Esophagus squamous epithelium (tissue), 5 donors: ENCODE measurements at places on chromosomes 6 and 20. TPM values are rescaled to one million over a fixed set of nuclear protein-coding genes. Genes with fewer than 3 reads are reported as not detected.

DNA sequence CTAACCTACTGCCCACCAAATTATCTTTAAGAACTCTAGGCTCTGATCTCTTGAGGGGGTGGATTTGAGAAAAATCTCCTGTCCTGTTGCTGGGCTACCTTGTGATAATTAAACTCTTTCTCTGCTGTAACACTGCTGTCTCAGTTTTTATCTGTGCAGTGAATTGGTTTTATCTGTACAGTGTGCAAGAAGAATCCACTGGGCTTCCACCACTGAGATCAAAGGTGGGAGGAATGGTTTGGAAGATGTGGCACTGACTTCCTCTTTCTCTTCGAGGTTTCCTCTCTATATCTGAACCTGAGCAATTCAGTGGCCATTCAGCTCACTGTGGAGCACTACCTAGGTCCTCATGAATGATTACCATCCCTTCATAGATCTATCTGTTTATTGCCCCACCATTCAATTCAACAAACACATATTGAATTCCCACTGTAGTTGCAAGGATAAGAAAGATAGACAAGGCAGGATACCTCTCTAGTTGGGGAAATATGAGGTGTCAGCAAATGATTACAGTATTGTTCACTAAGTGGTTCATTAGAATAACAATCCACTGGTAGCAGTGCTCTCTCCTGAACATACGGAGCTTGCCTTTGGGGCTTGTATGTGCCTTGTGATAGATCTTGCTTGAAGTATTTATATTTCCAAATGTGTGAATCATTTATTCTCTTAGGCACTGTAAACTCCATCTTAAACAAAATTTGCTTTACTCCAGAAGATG lies 172.1 kb upstream of the ARG1 start:
- DNase-seq = no peak

GRCh38 chr20:50645253-50646068 lies 45.9 kb downstream of the RIPOR3 start:
- DNase-seq = no peak

The SLC22A7 gene
- total RNA-seq = not detected

DNA sequence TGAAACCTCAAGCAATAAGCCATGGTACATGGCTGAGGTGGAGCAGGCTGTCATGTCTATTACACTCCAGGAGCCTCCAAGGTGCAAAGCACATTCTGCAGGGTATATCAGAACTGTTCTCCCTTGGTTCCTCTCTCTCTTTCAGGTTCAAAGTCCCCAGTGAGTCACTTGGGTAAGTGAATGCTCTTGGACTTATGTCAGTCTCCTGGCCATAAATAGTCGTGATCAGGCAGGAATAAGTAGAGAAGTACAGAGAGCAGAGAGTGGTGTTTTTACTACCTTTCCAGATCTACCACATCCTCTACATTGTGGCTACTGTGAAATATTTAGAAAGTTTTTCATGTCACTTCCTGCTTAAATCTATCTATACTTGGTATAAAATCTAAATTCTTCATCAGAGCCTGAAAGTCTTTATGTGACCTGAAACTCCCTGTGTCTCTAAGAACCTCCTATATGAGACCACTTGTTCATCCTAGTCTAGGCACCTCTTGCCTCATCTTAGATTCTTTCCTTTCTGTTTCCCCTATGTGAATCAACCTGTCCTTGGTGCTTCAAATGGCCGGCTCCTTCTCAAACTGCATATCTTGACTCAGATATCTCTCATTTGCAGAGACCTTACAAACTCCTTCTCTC lies 1077.6 kb upstream of the MAP3K7 start:
- DNase-seq = no peak

DNA sequence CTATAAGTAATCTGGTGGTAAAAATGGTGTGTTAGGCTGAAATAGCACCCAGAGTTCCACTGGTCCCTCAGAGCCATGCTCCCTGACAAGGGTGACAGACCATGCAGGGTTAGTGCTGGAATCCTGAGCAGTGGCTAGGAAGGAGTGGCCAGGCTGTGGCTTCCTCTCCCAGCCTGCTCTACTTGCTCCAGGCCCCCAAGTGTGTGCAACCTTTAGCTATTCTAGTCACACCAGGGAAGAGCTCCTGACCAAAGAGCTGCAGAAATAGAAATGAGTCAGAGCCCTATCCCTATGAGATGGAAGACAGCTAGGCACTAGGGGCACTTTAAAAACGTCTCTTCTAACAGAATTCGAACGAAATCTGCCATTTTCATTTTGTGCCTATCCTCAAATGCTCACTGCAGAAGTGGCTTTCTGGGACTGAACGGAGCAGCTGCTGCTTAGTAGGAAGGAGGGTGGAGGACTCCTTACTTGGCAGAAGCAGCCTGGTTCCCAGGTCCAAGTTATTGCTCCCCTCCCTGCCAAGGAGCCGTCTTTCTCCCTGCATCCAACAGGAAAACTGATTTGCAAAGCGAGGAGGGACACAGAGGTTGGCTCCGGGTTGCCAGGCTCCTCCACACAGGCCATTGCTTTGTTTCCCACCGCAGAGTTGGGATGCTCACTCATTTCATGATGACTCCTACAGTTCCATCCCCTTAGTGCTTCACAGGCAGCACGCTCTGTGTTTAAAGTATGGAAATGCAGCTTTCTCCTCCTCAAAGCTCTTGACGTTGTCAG lies 754.5 kb downstream of the C6orf118 start:
- DNase-seq = no peak

DNA sequence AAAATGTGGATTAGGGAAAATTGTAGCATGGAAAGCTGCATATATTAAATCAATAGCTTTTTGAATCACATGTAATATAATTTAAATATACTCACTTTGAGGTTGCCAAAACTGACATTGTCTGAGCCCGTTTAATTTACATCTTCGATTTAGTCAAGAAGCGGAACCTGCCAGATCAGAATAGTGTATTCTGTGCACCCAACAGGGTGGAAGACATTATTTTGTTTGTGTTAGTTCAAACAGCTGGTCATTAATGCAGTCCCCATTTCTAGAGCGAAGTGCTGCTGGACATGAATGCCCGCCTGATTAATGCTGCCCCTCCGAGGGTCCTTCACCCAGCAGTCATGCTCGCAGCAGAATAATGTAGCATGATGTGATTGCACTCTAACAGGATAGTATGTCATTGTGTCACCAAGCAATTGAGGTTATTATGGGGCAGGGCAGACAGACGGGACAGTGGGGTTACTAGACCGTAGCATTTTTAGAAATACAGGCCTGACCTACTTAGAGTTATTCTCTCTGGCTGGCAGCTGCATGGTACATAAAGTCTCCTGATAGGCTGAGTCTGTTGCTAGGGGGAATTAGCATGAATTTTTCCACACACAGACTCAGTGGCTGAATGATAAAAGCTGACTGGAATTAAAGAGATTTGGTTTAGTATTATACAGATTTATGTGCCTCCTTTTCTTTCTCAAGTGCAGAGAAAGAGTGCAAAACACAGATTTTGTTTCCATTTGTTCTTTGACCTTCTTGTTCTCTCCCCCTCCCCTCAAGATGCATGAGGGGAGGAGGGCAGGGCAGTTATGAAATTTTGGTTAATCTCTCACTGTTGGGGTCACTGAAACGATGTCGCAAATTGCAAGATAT lies 147.1 kb downstream of the PRL start:
- DNase-seq = no peak

The BMP6 gene
- total RNA-seq = 1.5 TPM

DNA sequence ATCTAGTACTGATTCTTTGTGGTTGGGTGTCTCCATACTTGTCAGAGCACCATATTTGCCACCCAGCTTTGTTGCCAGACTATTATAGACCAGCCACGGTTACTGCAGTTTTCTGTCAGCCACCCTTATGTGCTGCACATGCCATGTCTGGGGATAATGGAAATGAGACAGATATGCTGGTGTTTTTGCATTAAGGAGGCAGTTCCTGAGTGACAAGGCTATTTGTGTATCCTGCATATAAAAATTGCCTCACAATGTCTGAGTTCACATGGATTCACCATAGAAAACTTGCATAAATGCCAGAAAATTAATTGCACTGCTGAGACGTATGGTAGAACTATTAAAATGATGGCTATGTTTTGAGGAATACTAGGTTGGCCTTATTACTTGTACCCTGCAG lies 51.8 kb downstream of the NKAIN2 start:
- no peak for DNase-seq

- no peak for DNase-seq
Observed at GRCh38 chr20:13008761-13009681, at the start of gene SPTLC3. TSS of gene SPTLC3 (plus strand) at chr20:13008972. CDS start at chr20:13009268, 296 bp downstream.

The APMAP gene
- total RNA-seq = 16.7 TPM

- DNase-seq = no peak
Observed at GRCh38 chr20:38747495-38748096, 664 bp upstream of the ACTR5 start.

The TAAR2 gene
- total RNA-seq = not detected

The MOCS1 gene
- 6.0 TPM for total RNA-seq

The ZNF322 gene
- 7.0 TPM for total RNA-seq

The OTOR gene
- total RNA-seq = not detected

DNA sequence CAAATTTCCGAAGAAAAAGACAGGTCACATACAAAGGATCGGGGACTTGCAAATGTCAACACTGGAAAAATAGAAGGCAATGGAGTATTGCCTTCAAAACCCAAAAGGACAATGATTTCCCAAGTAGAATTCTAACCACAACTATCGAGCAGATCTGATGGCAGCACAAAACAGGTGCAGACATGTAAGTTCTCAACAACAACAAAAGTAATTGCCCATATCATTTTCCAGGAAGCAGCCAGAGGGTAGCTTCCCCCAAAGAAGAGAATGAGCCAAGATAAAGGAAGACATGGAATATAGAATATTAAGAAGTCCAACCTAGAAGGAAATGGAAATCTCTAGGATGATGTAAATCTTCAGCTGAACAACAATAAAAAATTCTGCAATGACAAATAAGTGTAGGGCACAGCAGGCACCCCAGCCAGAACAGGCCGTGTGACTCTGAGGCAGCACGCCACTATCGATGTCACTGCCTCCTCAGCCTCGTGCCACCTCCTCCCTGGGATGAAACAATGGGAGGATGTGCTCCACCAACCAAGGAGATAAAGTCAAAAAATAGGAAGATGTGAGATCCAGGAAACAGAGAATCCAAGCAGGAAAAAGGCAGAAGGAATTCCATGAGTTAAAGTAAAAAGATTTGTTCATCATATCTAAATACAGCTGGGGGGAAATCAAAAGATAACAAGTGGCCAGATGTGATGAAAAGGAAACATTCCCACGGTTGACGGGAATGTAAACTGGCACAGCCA lies 34.1 kb downstream of the SERPINB1 start:
- DNase-seq = no peak

DNA sequence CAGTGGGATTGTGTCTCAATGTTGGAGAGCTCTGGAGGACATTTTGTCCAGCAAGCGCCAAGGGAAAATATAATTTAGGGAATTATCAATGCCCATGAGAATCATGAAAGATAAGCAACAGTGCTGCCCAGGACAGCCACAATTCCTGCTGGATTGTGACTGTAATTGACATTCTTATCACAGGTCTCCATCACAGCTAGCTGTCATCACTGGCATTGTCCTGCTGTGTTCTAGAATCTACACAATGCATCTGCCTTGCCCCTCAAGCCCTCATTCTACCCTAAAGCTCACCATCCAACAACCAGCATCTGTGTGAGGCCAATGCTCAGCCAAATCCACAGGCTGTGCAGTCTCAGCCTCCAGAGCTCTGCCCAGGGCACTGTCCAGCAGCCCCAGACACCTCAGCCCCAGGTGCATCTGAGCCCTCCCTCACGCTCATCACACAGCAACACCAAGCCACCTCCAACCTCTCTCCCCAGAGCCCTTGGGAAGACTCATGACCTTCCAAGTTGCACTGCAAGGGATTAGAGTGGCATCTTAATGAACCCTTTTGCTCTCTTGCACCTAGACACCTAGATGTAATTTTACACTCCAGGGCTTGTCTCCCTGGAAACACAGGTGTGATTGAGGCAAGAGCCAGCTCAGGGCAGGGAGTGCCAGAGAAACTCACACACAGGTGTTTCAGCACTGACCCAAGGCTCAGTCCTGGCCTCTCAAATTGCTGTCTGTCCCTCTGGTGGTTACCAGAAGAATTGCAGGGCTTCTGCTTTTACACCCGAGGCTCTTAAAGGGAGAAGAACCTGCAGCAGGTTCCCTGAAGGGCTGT lies 85.2 kb upstream of the PHACTR3 start:
- no peak for DNase-seq

DNA sequence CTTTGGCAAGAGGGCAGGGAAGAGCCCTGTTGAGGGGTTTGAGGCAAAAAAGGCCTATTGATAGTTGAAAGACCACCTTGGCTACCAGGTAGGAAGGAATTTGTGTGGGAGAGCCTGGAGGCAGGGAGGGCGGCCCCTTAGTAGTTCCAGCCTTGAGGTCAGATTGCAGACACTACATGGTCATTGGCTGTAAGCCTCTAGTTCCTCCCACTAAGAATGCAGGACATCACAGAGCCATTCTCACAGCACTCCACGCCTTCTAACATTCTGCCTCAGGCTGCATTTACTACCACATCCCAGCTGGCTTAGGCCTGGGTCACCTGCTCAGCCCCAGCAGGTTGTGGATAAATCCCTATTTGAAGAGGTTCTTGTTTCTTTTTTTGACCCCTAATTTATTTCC lies 91.0 kb upstream of the SNX9 start:
- DNase-seq = no peak

DNA sequence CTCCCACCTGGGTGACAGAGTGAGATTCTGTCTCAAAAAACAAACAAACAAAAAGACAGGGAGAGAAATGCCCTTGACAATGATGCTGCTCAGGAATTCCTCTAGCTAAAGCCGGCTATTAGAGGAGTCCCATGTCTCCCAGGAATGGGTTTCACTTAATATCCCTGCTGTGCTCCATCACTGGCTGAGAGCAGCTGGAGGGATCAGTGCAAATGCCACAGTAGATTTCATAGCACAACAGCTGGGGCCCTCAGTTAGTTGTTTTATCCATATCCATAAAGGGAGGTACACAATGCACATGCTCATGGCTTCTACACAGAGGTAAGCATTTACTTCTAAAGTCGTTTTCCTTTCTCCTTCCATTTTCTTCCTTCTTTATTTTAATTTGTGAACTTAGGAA lies 742.0 kb upstream of the POU3F2 start:
- DNase-seq = no peak

DNA sequence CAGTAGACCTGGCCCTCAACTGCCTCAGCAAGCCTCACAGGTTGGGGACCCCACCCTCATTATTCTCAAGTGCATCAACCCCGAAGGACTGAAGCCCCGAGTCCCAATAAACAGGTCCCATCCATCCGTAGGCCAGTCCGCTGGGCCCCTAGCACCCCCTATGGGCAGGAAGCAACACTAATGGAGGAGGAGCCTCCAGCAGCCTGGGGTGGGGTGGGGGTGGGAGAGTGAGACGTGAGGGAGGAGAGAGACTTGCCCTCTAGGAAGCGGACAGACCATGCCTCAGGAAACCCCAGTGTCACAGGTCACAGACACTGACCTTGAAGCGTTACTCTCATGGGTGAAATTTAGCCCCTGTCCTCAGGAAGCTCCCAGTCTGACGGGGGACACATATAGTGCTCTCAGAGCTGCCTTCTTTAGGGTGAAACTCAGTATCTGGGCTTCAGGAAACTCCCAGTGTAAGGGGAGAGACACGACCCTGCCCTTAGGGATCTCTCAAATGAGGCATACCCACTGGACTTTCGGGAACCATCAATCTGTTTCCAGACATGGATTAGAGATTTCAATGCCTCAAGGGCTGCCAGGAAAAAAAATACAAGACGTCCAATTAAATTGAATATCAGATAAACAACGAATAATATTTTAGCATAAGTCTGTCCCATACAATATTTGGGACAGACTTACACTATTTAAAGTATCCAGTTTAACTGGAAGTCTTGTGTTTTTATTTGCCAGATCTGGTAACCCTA lies 125.8 kb downstream of the MRPL14 start:
- DNase-seq = no peak

GRCh38 chr6:137700751-137701477 lies 166.1 kb upstream of the TNFAIP3 start:
- no peak for DNase-seq

- DNase-seq = no peak
Observed at GRCh38 chr6:43575105-43575771, 600 bp downstream of the XPO5 start.
